ENCODE measurements at places on chromosomes 1 and 21.

- DNase-seq = no peak
These were observed 26.0 kb downstream of the CCDC18 start for GRCh38 chr1:93206567-93206954.

DNA sequence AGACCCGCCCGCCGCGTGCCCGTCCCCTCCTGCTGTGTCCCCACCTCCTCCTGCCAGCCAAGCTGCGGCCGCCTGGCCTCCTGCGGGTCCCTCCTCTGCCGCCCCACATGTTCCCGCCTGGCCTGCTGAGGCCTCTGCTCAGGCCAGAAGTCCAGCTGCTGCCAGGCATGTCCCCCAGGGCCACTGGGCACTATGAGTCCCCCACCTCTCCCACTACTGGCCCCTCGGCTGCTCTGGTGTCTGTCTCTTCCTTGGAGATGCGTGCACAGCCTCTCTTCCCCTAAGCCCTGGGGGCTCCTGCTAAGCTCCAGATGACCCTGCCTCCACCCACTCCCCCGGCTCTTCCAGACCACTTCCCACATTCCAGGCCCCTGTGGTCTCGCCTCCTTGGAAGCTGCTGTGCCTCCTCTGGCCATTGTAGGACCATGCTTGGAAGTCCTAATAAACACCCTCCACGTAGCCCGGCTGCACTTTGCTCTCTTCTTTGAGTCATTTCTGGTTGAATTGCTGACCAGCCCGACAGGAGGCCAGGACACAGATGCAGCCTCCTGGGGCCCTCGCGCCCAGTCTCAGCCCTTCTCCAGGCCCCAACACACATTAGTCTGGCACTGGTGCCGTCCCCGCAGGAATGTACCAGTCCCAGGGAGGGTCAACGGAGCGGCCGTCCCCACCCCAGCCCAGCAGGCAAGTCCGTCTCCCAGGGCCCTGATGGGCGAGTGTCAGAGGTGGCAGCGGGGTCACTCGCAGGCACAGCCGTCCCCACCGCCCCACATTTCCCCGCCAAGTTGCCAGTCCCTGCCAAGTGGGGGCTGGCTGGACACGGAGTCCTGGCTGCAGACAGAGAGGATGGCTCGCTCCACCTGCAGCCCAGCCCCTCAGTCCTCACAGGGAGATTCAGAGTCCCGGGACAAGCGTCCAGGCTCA is 1.1 kb downstream of the KRTAP10-12 start:
- DNase-seq = no peak

DNA sequence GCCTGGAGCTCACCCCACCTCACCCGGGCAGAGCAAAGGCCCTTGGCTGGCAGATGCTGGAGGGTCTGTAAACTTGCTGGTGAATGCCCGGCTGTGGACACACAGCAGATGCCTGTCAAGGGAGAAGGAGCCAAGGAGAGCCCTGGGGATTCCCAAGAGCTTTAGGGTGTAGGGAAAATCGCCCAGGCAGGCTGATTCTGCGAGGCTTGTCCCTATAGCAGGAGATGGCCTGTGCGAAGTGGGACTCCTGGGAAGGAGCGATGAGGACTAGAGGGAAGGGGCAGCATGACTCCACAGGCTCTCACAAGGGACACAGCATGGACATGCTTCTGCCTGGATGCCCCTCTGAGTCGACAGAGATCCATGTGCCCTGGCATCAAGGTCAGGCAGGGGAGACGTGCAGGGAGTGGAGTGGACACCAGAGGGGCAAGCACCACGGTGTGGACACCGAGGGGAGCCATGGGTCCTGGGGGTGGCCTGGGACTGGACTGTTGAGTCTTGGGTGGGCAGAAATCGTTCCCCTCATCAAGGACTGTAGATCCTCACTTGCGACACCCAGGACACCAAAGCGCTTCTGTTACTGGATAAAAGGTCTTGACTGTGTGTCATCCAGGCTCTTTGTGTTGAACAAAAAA is 71.4 kb upstream of the ABCG1 start:
- DNase-seq = no peak

DNA sequence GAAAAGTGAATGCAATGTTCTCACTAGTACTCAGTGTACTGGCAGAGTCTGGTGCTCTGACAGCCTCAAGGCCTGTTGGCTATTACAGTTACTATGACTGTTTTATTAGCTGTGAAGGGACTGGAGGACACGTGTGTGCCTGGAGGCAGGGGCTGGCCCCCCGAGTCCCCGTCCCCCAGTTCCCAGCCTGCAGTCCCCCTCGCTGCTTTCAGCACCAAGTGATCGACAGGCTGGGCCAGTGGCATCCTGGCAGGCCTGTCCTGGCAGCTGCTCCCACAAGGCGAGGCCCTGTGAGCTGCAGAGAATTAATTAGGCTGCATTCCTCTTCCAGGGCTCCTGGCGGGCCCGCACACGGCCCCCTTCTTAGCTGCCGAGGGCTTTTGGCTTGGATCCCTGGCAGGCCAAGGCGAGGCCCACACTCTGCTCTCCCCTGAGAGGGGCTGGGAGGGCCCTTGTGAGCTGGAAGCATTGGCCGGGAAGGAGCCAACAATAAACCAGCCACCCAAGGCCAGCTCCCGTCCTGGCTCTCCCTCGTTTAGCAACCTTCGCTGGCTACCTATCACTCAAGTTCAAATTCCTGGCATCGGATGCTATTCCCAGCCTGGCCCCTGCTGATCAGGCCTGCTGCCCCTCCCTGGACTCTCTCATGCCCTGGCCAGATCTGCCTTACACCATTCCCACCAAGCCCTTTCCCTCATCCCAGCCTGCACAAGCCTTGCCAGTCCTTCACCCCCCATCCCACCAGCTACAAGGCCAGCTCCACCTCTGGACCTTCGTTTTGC is 9.8 kb downstream of the EDN2 start:
- no peak for DNase-seq

DNA sequence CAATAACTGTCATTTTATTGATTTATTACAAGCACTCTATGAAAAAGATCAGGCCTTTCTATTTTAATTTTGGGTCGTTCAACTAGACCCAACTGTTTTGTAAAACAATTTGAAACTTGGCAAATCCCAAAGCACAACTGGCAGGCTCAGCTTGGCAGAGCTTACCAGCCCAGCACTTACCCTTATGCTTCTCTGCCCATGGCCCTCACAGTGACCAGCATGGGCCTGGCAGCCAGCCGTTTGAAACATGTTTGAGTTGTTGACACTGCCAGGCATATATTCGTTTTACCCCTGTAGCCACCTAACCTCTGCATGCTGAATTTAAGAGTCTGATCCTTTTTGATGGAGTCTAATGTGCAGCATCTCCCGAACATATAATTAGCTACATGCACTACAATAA is 796.7 kb upstream of the ADGRL2 start:
- no peak for DNase-seq

DNA sequence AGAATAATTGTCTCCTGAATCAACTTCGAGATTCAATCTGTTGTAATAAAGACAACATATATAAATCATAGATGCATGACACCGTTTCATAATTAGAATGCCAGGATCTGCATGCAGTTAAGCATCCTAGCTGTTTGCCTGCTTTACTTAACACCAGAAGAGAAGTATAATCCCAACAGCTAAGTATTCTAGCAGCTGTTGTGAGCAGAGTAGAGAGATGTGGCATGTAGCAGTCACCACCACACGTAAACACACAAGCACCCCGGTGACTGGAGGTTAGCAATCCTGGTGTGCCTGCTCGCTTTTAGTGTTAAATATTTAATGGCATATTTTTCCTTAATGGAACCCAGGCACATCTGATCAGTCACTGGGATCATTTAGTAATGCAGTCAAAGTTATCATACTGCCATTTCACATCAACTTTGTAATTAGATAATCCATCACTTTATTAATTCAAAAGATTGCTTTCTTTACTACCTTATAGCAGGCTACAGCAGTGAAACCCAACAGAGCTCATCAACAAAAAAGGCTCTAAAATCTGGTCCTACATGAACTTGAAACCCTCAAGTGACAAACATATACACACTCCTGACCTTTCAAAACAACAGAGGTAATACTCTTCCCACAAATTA is 187.9 kb downstream of the SMYD3 start:
- no peak for DNase-seq

DNA sequence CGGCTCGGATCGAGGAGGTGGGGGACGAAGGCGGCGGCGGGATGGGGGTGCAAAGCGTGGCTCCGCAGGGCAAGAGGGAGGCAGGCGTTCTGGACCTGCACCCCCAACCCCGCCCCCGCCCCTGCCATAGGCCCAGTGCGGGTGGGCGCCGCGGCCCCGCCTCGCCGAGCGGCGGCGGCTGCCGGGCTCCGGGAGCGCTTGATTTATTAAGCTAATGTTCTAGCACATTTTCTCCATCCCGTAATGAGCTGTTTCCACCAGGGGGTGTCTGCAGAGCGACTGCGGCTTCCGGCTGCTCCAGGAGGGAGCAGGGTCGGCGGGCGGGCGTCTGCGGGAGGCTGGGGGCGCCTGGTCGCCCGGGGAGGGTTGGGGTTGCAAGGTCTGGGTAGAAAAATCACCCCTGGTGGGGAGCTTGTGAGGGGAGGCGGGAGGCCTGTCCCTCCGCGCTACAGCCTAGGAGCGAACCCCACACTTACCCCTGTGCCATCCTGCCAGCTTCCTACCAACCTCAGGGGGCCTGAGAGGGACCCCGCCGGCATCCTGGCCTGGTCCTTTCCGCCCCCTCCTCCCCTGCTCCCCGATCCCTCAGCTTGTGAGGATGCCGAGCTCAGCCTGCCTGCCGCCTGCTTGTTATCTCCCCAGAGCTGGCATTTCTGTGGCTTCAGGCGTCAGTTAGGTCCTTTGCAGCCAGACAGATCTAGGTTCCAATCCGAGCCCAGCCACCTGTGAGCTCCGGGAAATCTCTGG is 48.5 kb upstream of the ACOT11 start:
- DNase-seq = peak; percentile 19

DNA sequence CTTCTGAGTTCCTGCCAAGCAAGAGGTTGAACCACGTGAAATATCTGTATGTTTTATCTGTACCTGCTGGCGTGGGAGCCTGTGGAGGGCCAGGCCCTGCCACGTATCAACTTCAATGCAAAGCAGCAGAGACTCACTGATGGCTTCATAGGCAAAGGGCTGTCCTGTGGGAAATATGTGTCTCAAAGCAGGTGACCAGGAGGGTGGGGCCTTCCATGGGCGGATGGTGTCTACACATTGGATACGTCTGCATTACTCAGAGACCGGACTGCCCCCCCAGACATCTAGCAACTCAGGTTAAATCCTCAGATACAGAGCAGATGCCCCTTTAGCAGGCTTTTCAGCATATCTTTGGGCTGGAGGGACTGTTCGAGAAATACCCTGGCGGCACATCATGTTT is 210.8 kb upstream of the C1orf174 start:
- no peak for DNase-seq

- DNase-seq = peak; percentile 54
These were observed 44.2 kb downstream of the RAB3B start for GRCh38 chr1:51946300-51946699.

GRCh38 chr1:225578251-225578977 is 74.5 kb downstream of the ENAH start:
- no peak for DNase-seq

- no peak for DNase-seq
These were observed 18.7 kb downstream of the DMRTB1 start for GRCh38 chr1:53477651-53478501.

GRCh38 chr1:234692966-234693580 is 83.1 kb upstream of the IRF2BP2 start:
- no peak for DNase-seq

DNA sequence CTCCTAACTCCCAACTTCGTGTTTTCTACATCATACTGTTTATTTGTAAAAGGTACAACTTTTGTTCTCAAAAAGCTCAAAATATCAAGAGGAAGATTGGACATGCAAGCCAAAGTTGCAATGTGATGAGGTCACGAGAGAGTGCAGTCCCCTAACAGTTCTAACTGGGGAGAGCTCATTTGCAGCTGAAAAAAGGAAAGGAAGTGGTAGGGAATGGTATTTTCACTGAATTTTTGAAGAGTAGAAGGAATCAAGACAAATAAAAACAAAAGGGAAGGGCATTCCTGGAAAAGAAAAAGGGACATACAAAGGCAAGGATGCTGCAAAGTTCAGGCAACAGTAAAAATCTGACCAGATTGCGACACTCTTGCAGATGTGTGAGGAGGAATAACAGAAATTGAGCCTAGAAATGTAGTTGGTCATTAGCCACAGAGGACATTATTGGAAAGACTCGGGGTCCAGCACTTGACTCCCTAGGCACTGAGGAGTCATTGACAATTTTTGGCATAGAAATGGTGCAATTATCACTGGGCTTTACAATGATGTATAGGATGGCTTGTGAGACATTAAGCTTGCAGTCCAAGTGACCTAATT is 67.9 kb downstream of the TBX15 start:
- DNase-seq = no peak

GRCh38 chr21:18776936-18777335 is 373.4 kb upstream of the TMPRSS15 start:
- DNase-seq = no peak

DNA sequence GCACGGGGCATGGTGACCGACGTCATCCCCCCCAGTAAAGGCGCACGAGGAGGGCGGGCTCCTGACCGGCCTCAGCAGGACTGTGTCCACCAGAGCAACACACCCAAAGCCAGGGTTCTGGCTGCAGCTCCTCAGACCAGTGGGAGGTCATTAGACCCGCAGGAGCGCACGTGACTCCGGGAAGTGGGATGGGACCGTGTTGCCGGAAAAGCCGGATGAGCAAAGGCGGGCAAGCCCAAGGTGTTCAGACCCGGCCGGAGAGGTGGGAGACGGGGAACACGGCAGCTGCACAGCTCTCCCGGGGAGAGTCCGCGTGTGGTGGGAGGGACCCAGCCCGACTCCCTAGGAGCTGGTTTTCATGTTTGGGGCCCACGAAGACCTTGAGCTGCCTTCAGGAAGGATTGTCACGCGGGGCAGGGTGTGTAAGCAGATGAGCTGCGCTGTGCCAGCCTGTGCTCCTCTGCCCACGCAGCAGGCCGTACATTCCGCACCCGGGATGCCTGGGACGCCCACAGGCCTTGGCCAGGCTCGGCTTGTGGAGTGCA is 20.6 kb upstream of the TRAPPC10 start:
- DNase-seq = no peak

DNA sequence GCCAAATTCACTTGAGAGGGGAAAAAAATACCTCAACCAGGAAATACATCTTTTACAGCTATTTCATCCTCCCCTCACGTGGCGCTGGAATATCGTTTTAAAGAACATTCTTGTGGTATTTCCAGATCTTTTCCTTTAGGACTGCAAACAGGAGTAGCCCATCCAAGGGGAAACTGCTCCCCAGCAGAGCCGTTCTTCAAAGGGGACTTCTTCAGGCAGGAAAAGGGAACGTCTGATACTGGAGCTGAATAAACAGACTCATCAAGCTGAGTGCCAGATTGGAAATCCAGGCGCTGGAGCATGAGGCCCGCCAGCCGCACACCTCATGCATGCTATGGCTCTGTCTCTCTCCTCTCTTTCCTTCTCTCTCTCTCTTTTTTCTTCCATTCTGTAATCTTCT is 34.0 kb upstream of the PROX1 start:
- DNase-seq = no peak

- no peak for DNase-seq
These were observed 40.0 kb downstream of the NTPCR start for GRCh38 chr1:232990176-232991128.

GRCh38 chr1:192376374-192376773 is 59.6 kb downstream of the RGS21 start:
- peak; percentile 0 for DNase-seq
